ENCODE measurements at places on chromosomes 3 and 15. TPM values are rescaled to one million over a fixed set of nuclear protein-coding genes. Genes with fewer than 3 reads are reported as not detected.

DNA sequence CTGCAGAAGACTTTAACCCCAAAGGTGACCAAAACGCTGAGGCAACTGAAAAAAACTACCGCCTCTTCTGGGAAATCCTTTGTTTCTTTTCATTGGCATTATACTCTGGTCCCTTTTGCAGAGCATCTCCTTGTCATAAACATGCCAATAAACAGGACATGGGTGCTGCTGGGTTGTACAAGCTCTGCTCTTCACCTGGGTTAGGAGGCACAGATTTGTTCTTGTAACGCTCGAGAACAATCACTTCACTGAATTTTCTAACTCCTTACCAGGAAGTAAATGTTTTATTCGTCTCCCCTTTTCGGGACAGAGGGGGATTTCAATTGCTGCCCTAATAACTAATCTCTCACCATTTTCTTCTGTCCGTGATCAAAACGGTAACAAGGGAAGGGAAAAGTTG is 1.3 kb downstream of the PLCH1 start:
- DNase-seq: no peak
- H3K4me1 ChIP-seq: peaks cover 3% of the 10 kb centered on the region
- peak overlapping the region; percentile 98 for H3K4me3 ChIP-seq

DNA sequence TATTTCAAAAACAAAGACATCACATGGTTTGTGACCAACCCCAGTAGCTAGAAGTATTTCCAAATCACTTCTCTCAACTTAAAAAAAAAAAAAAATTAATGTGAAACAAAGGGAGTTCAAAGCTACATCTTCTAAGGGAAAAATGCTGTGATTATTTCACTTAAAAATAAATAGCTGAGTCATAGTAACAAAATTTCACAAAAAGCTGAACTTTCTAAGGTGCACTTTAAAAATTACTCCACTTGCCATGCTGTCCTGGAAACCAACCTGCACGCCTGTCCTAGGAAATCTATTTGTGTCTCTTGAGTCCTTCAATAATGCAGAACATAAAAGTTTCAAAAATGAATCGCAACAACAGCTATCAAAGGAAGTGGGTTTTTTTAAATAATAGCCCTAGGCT is 1.8 kb downstream of the ACAP2 start:
- peaks cover 4% of the 10 kb centered on the region for H3K4me1 ChIP-seq
- no peaks in the 10 kb centered on the region for H3K27me3 ChIP-seq
- DNase-seq: no peak
- peak overlapping the region; percentile 92 for H3K4me3 ChIP-seq

- no peak overlapping the region for H3K27ac ChIP-seq
- H3K4me3 ChIP-seq: no peak overlapping the region
- DNase-seq: no peak
- H3K27me3 ChIP-seq: no peaks in the 10 kb centered on the region
These were observed 6.9 kb downstream of the SHF start for GRCh38 chr15:45180648-45181436.

DNA sequence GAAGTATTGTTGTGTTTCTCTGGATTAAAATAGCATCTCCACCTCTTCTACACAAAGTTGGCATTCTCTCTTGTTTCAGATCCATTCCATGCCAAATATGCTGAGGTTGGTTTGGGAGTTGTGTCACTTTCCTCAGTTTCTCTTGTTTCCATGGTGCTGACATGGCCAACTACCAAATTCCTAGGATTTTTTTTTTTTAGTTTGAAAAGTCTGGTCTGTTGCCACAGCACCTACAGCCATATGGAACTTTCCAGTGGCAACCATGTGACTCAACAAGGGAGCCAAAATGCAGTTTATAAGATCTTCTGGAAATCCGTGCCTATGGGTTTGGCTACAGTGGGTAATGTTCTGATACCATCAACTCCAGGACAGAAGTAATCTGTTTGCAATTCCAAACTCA is 96.0 kb upstream of the CLSTN2 start:
- peaks cover 3% of the 10 kb centered on the region for H3K4me1 ChIP-seq
- H3K27ac ChIP-seq: no peak overlapping the region
- no peak for DNase-seq
- H3K27me3 ChIP-seq: no peaks in the 10 kb centered on the region
- no peak overlapping the region for H3K4me3 ChIP-seq

GRCh38 chr3:144241404-144241803 is 269.8 kb downstream of the DIPK2A start:
- no peaks in the 10 kb centered on the region for H3K27me3 ChIP-seq
- H3K4me1 ChIP-seq: no peaks in the 10 kb centered on the region

DNA sequence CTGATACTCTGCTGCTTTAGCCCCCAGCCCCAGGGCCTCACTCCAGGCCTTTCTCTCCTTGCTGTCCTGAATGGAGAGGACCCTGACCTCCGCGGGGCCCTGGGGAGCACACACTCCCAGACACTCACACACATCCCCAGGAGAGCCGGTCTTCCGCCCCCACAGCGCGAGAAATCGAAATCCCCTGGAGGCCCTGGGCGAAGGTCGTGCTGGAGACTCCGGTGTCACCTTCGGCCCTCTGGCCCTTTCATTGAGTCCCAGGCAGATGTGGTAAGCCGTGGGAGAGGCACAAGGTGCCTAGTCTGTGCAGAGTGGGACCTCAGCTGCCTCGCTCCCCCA is 848 bp upstream of the GOLGA8B start:
- H3K4me3 ChIP-seq: peak overlapping the region; percentile 72
- no peaks in the 10 kb centered on the region for H3K36me3 ChIP-seq
- no peak overlapping the region for H3K27ac ChIP-seq
- DNase-seq: no peak
- H3K27me3 ChIP-seq: peaks cover 2% of the 10 kb centered on the region

DNA sequence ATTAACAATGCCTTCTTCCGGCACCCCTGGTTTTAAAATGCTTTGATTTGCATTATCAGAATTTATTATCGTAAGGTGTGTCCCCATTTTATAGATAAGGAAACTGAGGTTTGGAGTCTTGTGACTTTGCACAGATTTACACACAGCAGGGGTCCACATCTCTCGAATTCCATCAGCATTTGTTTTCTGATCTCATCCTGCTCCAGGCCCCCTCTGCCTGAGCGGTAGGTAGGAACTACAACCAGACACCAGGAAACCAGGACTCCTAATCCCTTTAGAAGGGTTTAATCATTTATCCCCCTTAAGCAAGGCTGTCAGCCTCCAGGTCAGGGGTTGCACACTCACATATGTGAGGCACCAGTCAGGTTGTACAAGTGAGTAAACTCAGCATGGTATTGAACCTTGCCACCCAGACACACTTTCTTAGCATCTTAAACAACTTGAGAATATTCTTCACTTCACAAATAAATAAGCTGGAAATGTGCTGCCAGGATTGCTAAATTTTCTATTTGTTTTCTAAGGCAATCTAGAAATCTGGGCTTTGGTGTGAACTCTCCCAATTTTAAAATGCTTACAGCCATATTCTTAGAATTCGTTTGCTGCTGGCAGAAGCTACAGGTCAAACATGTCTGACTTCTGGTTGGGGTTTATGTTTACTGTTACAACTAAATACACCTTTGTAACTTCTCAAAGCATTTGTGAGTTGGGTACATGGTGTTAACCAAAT is 31.7 kb upstream of the CMTM7 start:
- peaks cover 3% of the 10 kb centered on the region for H3K36me3 ChIP-seq
- H3K4me1 ChIP-seq: no peaks in the 10 kb centered on the region
- no peak overlapping the region for H3K27ac ChIP-seq
- no peak overlapping the region for H3K4me3 ChIP-seq
- peak; percentile 51 for DNase-seq

DNA sequence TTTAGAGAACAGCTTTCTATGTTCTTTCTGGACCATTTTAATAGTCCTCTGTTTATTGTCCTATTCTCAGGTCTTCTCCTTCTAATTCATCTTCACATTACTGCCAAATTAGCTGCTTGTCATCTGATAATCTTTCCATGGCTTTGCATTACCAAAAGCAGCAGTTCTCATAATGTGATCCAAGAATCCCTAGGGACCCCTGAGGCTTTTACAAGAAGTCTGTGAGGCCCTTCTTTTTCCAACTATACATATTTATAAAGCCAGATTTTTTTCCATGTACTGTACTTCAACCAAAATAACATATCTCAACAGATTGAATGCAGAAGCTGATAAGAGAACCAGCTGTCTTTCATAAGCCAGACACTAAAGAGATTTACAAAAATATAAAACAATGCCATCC is 162.5 kb upstream of the BFSP2 start:
- peaks cover 4% of the 10 kb centered on the region for H3K36me3 ChIP-seq
- no peak overlapping the region for H3K4me3 ChIP-seq
- H3K27me3 ChIP-seq: no peaks in the 10 kb centered on the region

DNA sequence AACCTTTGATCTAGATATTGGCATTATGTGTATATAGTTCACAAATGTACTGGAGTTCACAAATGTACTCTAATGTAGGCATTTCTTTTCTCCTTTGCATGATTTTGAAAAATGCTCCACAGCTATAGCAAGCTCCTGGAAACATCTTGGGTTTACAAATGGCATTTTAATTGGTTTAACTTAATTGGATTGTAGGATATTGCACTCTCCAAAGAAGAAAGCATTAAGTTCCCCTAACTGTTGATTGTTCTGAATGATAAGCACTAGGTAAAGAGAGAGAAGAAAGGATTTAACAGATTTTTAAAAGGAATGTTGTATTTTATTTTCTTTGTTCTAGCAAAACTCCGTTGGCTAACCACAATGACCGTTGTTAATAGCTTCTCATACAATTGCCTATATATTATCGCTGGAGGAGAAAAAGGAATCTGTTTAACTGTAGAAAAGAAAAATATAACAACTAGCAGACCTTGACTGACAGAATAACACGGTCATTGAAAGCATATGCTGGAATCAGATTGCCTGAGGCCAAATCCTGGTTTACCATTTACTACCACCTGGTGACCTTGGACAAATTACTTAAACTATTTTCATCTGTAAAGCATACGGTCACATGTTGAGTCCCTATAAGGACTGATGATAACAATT is 170.8 kb downstream of the PEX5L start:
- peaks cover 2% of the 10 kb centered on the region for H3K36me3 ChIP-seq
- no peaks in the 10 kb centered on the region for H3K4me1 ChIP-seq
- H3K4me3 ChIP-seq: no peak overlapping the region
- H3K27ac ChIP-seq: no peak overlapping the region
- no peaks in the 10 kb centered on the region for H3K27me3 ChIP-seq

DNA sequence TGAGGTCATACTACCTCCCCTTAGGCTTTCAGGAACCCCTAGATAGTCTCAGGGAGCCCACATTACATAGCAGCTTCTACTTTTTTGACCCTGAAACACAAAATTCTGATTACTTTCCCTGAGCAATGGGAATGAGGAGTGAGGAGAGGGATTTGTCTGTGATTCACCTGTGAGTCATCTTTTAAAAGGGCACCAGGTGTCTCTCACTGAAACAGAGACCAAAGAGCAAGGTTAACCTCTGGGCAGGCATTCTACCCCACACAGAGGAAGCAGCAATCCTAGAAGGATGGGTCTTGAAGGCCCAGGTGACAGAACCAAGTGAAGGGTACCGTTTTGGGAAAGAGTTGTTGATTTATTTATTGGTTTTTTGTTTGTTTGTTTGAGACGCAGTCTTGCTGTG is 31.1 kb upstream of the UBE2E2 start:
- no peak overlapping the region for H3K4me3 ChIP-seq
- no peak overlapping the region for H3K27ac ChIP-seq
- no peaks in the 10 kb centered on the region for H3K4me1 ChIP-seq
- no peaks in the 10 kb centered on the region for H3K36me3 ChIP-seq
- H3K27me3 ChIP-seq: no peaks in the 10 kb centered on the region

DNA sequence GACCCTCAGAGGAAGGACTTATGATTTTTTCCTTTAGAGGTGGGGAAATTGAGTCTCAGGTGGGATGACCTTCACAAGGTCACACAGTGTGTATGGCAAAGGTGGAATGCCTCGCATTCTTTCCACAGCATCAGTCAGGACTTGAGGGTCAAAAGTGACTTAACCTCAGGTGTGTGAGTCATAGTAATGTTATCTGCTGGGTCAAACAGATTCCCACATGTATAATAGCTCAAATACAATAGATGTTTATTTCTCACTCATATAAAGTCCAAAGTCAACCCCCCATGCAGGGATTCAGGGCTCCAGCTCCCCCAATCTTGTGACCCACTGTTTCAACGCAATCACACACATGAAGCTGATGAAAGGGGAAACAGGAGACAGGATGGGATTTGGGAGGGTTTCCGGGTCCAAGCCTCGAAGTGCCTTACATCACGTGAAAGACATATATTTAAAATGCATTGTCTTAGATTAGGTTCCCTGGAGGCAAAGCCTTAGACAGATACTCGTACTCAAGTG is 34.0 kb upstream of the CCDC174 start:
- no peak overlapping the region for H3K27ac ChIP-seq
- H3K36me3 ChIP-seq: no peaks in the 10 kb centered on the region
- no peak for DNase-seq
- H3K4me1 ChIP-seq: no peaks in the 10 kb centered on the region
- H3K27me3 ChIP-seq: no peaks in the 10 kb centered on the region

DNA sequence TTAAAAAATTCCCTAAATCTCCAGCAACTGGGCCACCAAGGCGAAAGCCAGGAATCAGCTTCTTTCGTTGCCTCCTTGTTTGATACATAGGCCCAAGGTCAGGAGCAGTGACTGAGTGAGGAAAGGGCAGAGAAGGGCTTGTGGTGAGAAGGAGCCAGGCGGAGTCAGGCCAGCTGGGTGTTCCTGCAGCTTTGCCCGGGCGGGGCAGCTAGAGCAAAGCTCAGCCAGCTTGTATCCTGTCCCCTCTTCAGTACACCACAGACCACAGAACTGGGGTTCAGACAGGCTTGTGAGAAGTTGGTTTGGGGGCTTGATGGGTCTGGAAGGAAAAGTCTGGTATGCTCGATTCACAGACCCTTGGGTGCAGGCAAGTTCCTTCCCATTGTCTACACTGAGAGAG is 52.6 kb downstream of the CCK start:
- H3K36me3 ChIP-seq: peaks cover 38% of the 10 kb centered on the region
- H3K27me3 ChIP-seq: no peaks in the 10 kb centered on the region
- H3K4me3 ChIP-seq: no peak overlapping the region
- no peak for DNase-seq
- no peak overlapping the region for H3K27ac ChIP-seq

DNA sequence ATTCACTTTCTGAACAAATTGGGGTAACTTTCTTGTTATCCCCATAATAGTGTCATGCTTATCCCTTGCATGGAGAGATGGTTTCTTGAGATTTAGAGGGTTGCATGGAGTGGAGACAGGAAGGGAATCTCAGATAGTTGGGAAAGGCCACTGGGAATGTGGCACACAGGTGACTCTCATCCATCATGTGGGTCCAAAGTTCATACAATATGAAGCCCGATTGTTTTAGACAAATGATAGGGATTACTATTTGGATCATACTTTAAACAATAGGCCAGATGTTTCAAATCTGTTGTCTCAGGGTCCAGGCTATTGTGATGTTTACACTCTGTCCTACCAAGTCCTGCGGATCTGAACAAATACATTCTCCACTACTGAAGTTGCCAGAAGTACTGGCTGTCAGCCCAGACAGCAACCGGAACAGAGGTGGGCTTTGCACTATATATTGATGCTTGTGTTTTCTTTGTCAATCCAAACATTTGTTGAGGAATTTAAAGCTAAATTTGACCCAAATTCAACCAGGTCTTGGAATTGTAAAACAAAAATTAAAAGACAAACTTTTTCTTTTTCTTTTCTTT is 39.2 kb upstream of the NMNAT3 start:
- no peaks in the 10 kb centered on the region for H3K36me3 ChIP-seq
- no peak overlapping the region for H3K27ac ChIP-seq
- peaks cover 4% of the 10 kb centered on the region for H3K4me1 ChIP-seq

Gene PROK2
- 1.4 TPM for total RNA-seq

Gene PIGZ
- 0.29 TPM for total RNA-seq

Gene ZNF80
- not detected for total RNA-seq
